ENCODE measurements at places on chromosomes 1 and 21.

GRCh38 chr1:47786316-47786715 lies 210.9 kb downstream of the TRABD2B start:
- DNase-seq = no peak

GRCh38 chr1:97849345-97850340 lies 71.2 kb downstream of the DPYD start:
- no peak for DNase-seq

GRCh38 chr1:194295685-194296084 lies 1109.3 kb upstream of the B3GALT2 start:
- peak; percentile 15 for DNase-seq

GRCh38 chr1:86708920-86709319 lies 4.5 kb downstream of the SH3GLB1 start:
- DNase-seq = no peak

- no peak for DNase-seq
Observed at GRCh38 chr1:2970311-2971071, 50.8 kb upstream of the ACTRT2 start.

DNA sequence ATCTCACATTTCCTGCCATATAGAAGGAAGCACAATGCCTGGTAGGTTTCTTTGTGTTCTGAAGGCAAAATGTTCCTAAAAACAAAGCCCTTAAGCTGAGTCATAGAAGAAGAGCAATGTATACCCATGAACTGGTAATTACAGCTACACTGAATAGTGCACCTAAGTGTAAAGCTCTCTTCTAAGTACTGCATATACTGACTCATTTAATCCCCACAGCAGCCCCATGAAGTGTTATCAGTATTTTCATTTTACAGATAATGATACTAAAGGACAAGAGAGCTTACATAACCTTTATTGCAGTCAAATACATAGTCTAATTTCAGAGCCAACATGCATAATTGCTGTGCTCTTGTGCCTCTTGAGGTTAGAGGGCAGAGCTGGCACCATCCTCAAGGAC lies 239.9 kb downstream of the DPYD start:
- no peak for DNase-seq

Data from LoVo (cell line).